ENCODE measurements at places on chromosomes 1 and 21.

DNA sequence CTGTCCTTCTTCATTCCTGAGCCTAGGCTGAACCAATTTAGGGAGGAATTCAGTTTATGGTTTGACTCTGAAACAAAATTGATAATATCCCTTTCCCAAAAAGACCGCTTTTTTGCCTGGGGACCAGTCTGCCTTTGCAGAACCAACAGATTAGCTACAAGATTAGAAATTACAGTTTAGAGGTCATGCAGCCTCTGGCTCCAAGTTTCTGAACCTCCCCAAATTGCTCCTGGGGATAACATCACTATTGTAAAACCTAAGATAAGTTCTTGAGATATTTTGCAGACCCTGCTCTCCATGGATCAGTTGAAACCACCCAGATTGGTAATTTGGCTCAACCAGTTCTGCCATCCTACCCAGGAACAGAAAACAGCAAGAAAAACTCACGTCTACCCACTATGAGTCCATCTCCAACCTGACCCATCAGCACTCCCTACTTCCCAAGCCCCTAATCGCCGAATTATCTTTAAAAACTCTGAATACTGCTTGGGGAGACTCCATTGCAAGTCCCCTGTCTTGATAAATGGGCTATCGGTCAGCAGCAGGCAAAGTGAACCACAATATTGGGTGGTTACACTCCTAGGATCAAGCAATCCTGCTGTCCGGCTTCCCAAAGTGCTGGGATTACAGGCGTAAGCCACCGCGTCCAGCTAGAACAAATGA lies 605 bp upstream of the RABGGTB start:
- DNase-seq = no peak

GRCh38 chr1:14576155-14576554 lies 22.3 kb upstream of the KAZN start:
- DNase-seq = no peak

- DNase-seq = no peak
Measured at GRCh38 chr1:29620631-29621030, 384.3 kb downstream of the PTPRU start.

DNA sequence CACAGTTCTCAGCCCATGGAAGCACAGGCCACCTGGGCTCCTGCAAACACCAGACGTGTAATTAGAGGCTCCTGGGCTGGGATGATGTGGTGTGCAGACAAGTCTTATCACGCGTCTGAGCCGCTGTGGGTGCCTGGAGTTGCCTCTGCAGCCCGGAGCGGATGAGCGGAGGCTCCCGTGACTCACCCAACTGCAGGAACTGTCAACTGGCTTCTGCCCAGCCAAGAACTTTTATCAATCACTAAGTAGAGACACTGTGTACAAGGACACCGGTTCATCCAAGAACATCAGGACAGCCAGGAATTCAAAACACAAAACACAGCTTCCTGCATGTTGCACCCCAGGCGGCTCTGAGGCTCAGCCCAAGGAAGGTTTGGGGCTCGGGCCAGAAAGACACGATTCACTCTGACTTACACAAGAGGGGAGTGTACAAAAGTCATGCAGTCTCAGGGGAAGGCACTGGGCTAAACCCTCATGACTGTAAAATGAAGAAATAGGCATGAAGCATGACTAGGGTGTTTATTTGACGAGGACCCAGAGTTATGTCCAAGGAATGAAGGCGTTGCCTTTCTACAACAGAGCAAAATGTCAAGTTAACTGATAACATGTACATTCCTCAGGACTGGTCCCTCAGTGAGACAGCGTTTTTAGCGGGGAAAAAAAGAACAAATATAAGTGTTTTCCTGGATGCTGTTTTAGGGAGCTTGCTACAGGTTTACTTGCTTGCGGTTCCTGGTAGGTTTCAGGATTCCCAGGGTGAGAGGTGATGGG lies 21.1 kb downstream of the ERRFI1 start:
- no peak for DNase-seq

GRCh38 chr1:55823541-55824250 lies 608.5 kb upstream of the USP24 start:
- no peak for DNase-seq

DNA sequence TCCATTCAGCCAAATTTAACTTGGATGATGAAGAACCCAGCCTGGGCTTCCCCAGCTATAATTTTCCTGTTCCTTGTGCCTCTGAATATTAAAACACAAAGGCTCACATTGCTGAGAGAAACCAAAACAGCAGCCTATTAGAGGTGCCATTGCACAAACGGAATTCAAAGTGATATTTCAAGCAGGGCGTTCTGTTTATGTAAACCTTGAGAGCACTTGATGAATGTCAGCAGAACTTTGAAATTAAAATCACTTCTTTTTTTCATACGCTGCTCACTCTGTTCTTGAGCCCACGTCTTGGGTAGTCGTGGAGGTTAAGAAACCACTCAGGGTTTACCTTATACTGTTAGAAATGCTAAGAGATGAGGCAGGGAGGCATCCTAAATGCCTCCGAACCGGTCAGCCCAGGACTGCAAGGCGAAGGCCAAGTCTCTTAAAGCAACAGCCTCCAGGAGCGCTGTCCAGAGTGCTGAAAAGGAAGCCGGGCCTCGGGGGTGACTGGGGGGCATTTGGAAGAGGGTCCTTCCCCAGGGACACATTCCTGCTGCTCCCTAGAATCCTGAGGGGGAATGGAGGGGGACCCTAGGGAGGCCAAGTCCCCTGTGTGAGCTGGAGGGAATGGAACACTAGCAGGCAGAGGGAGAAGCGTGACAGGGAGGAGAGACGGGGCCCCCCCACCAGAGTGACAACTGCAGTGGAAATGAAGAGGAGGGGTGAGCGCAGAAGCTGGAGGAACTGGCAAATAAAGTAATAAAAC lies 154.8 kb upstream of the VAMP3 start:
- DNase-seq = peak; percentile 43

- no peak for DNase-seq
Measured at GRCh38 chr1:77349275-77349674, 67.5 kb downstream of the AK5 start.

DNA sequence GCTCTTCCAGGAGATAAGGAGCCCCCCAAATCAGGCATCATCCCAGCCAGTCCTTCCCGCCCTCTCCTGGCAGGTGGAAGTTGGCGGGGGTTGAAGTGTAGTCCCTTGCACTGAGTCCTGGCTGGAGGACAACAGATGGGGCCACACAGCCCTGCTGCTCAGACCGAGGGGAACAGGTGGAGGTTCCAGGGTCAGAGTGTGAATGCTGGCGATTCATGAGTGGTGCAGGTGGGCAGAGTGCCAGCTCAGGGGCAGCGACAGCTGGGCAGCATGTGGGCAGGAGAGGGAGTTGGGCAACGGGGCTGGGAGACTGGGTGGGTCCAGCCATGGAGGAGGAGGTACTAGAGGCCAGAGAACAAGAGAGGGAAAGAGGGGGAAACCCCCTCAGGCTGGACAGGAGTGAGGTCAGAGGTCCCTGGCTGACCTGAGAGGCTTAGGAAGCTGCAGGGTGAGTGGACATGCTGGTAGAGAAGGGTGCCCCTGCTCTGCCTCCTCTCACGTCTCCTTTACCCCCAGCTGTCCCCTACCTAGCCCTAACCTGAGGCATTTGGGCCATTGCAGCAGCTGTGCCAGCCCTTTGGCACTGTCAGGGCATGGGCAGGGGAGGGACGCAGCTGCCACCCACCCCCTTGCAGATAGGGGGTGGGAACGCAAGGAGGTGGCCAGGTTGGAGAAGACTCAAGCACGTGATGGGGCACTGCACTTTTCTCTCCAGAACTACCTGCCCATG lies 11.3 kb upstream of the ADORA1 start:
- DNase-seq = no peak

DNA sequence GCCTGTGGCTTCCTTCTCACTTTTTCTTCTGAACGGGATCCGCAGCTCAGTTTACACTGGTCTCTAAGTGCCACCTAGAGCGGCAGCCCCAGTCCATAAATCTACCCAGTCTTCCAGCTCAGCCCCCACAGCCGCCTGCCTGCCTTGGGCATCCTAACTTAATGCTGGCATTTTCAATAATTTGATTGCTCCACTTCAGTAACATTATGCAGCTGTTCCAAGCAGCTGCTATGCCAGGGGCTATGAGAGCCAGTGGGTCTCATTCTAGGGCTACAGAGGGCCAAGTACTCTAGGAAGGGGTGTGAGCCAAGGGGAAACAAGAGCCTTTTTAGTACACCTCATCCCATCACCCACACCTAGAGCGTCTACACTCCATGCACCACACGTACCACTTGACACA lies 48.4 kb upstream of the COA6 start:
- no peak for DNase-seq

DNA sequence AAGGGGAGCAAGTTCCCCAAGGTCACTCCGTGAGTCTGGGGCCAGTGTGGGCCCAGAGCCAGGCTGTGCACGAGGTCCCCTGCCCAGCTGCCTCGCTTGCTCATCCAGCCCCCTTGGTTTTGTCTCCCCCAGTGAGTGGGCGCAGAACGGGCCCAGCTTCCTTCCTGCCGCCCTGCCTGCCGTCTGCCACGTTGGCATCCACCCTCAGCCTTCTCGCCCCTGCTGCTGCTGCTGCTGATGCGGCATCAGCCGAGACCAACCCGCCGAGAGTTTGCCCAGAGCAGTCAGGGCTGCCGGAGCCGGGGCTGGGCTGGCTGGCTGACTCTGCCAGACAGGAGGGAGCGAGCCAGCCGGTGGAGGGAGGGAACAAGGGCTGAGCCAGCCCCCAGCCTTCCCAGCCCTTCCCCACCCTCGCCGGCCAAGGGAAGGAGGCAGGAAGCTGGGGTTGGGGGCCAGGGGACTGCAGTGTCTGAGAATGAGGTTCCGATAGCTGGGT lies 31.4 kb upstream of the WASF2 start:
- no peak for DNase-seq

DNA sequence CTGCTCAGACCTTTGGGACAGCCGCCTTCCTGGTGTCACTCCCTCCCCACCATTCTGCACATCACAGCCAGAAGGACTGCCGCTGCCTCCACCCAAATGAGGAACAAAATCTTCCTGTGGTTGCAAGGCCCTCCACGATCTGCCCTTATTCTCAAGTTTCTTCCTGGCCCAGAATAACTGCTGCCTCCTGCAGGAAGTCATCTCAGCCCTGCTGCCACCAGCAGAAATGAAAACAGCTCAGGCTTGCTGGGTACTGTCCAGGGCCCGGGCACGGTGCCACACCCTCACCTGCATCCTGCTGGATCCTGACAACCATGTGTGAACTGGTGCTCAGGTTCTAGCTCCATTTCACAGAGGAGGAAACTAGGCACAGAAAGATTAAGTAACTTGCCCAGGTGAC lies 2.8 kb downstream of the CLDN19 start:
- no peak for DNase-seq

GRCh38 chr1:7043719-7044535 lies 258.7 kb downstream of the CAMTA1 start:
- DNase-seq = no peak

DNA sequence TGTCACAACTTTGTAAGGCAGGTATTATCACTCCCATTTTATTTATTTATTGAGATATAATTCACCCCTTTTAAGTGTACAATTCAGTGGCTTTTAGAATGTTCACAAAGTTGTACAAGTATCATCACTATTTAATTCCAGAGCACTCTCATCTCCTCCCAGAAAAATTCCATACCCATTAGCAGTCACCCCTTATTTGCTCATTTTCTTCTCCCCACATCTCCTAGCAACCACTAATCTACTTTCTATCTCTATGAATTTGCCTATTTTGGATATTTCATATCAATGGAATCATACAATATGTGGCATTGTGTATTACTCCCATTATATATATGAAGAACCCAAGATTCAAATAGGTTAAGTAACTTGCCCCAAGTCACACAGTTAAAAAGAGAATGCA lies 7.0 kb downstream of the DSTYK start:
- no peak for DNase-seq

- DNase-seq = no peak
Measured at GRCh38 chr1:17187051-17187450, 17.9 kb upstream of the PADI1 start.

DNA sequence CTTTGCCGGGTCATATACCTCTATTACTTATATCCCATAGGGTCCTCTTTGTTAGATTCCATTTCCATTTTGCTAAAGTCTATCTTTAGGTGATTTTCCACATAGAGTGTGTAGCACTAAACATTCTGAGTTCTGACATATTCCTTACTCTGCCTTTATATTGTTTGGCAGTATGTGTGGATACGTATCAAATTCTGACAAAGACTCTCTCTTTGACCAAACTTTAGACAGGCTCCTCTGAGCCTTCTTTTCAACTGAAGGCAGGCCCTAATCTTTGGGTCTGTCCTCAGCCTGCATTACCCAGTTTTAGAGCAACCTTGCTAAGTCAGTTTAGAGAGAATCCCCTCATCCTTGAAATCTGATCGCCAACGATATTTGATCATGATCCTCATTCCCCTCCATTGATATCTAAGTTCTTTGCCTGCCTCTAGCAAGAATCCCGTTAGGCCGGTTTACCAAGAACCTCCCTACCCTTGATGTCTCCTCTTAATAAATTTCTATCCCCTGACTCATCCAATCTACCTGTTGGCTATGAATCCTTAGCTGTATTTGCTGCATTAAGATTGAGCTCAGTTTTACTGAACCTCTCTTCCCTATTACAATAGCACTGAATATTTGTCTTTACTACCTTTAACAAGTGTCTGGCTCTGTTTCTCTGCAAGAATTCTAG lies 10.4 kb upstream of the PPT1 start:
- DNase-seq = no peak

GRCh38 chr1:201361652-201362504 lies 15.6 kb downstream of the TNNT2 start:
- peak; percentile 59 for DNase-seq

All from neuronal stem cell (in vitro differentiated cells).